ENCODE measurements at places on chromosomes 5 and 9.

GRCh38 chr9:123253204-123253603 lies 15.2 kb downstream of the STRBP start:
- no peak for DNase-seq

GRCh38 chr9:124849801-124850200 lies 3.5 kb upstream of the WDR38 start:
- no peak for DNase-seq

DNA sequence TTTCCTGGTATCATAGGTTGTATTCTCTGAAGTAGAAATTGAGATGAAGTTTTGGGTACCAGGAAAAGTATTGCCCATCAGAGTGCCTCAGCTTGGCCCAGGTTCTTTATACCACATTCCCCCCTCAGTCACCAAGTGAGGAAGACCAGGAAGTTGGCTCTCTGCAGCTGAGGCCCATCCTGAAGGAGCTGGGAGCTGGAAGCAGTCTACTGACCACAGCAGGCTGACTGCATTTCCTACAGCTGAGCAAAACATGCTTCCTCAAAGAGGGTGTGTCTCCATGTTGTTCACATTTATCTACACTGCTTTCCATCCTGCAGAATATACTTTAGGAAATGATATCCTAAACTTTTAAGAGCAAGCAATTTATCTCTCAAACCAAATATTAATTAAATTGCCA lies 654.6 kb downstream of the ELAVL2 start:
- no peak for DNase-seq

GRCh38 chr5:82537687-82538306 lies 259.6 kb upstream of the RPS23 start:
- DNase-seq = no peak

- no peak for DNase-seq
Measured at GRCh38 chr5:109328626-109329025, 81.1 kb downstream of the PJA2 start.

DNA sequence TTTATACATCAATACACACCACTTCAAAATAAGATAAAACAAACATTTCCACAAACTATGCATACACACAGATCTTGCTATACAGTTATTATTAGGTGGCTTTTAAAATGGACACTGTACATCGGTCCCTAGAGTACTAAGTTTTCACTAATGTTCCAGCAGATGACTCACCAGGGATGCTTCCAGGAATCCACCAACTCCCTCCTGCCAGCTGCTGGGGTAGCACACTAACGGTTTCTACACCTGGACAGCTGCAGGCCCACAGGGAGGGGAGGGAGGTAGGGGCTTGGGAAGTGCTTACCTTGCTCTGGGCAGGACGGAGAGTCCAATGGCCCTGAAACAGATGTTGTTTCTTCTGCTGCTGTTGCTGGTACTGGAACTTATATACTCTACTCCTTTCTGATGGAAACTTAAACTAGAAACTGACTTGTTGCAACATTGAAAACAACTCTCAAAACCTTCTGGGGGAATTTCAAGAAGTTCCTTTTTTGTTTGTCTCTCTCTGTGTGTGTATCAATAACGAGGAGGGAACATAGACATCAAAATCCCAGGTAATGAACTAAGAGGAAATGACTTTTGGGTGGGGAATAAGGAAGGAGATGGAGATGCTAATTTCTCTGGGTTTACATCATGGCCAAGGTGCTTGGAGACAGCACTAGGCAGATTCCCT lies at the start of gene IL12B:
TSS of gene IL12B (minus strand) at position 357 of the 670 bp plus-strand sequence. CDS start 3,705 bp downstream, outside the sequence.
- DNase-seq = no peak

DNA sequence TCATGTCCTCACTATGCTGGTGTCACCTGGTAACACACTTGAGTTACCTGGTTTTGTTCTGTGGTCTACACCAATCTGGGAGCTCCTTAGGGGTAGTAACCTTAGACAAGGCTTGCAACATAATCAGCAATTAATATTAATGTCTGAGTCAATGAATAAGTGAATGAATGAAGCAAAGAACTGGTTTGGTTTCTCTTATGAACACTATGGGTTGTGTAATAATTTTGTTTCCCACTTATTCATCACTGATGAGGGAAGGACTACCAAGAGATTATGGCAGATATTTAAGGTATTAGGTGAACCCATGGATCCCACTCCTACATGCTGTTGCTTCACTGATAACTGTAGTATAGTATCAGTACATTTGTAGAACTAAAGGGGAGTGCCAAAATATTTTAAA lies 116.0 kb downstream of the SLC12A2 start:
- peak; percentile 9 for DNase-seq

DNA sequence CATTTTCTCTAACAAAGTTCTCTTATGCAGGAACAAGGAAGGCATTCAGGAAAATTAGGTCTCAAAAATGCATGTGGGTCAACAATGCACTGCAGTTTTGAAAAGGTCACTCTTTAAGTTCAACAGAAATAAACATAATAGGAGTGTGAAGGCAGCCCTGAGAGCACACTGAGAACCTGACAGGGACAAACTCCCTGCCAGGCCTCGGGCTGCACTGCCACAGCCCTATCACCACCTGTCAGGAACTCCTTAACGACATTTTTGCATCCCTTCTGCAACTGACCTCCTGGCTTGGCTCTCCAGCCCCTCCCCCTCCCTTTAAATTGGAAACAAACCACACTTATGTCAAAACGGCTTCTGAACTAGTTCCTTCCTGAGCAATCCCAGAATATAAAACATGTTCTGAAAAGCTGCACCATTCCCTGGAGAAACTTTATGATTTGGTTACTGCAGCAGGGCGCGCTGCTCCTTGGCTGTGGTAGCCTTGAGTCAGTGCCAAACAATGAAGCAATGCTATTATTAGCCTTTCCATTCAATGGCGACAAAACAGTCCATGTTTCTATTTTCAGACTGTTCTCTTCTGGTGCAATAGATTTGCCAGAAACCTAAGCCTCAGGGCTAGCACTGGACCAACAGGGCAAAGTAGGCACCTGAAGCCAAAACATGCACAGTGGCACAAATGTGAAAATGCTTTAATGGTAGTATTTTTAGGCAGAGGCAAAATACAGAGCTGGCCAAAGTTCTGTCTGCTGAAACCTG lies 160.1 kb upstream of the ZNF608 start:
- DNase-seq = peak; percentile 40

- DNase-seq = no peak
Measured at GRCh38 chr5:66982470-66982869, 214.1 kb downstream of the CD180 start.

DNA sequence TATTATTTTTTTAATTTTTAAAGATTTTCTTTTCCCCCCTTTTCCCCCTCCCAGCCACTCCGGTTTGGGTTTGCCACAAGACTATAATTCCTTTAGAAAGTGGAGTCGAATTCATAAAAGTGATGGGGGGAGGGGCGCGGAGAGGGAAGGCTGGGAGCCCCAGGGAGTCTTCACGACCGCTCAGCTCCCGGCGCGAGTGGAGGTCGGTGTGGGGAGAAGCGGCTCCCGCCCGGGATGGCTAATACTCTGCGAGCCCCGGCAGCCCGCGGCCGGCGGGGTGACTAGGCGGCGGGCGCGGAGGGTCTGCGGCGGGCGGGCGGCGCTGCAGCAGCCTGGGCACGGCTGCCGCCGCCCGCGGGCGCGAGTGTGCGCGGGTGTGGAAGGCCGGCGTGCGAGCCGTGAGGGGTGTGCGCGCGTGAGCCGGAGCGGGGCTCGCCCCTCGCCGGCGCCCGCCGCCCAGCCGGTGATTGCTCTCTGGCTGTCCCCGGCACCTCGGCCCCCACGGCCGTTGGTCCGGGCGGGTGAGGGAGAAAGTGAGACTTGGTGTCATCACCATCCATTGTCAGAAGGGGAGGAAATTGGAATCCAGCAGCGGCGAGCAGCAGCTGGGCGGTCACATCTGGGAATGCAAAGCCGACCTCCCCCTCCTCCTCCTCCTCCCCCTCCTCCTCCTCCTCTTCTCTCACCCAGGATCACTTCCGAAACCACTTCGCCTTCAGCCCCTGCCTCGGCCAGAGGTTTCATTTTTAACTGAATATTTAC lies at the start of gene PARP8:
TSS of gene PARP8 (plus strand) at position 377 of the 762 bp plus-strand sequence. CDS start 459 bp downstream, outside the sequence.
- peak; percentile 13 for DNase-seq

All from NCI-H82 (cell line).